ENCODE measurements at places on chromosomes 5 and 9. TPM values are rescaled to one million over a fixed set of nuclear protein-coding genes. Genes with fewer than 3 reads are reported as not detected.

FAM163B gene
- total RNA-seq: not detected

DNA sequence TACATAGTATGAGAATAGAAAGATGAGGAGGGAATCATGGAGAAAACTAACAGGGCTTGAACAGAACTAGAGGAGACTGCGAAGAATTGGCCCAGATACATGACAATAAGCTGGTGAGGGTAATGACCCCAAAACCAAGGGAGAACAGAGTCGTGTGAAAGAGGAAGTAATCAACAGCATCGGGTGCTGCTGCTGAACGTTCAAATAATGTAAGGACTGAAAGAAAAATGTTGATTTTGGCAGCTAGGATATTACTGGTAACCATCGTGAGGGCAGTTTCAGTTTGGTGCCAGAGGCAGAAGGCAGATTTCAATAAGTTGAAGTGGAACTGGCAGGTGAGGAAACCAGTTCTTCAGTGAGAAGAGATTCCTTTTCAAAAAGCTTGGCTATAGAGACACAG, 66.8 kb upstream of the SMC2 start:
- DNase-seq: no peak

GRCh38 chr5:13624283-13625074, 320.0 kb downstream of the DNAH5 start:
- no peak for DNase-seq

DNA sequence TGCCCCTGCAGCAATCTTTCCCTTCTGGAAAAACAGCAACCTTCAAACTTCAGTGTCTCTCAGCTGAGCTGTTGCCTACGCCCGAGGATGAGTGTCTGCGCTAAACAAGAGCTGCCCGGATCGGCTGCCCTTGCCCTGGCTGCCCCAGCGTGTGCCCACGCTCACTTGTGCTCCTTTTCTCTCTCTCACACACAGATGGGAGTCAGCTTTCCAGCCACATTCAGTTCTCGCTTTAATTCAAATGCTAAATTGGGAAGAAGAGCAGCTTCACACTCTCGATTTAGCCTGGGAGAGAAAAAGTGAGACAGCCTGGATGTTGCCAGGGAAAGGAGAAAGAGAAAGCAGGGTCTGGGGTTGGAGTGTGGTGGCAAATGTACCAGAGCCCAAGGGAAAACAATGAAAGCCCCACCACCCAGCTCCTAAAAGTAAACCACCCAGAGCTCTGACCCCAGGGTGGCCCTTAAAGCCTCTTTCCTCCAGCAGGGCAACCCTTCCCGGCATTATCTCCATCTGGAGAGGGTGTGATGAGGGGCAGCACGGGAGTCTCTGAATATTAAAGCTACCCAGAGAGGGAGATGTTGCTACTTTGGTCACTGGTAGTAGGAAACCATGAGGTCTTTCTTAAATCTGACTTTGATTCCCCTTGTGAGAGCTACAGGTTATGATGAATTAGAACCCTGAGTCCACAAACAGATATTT, 9.9 kb upstream of the EGR1 start:
- DNase-seq: no peak

DNA sequence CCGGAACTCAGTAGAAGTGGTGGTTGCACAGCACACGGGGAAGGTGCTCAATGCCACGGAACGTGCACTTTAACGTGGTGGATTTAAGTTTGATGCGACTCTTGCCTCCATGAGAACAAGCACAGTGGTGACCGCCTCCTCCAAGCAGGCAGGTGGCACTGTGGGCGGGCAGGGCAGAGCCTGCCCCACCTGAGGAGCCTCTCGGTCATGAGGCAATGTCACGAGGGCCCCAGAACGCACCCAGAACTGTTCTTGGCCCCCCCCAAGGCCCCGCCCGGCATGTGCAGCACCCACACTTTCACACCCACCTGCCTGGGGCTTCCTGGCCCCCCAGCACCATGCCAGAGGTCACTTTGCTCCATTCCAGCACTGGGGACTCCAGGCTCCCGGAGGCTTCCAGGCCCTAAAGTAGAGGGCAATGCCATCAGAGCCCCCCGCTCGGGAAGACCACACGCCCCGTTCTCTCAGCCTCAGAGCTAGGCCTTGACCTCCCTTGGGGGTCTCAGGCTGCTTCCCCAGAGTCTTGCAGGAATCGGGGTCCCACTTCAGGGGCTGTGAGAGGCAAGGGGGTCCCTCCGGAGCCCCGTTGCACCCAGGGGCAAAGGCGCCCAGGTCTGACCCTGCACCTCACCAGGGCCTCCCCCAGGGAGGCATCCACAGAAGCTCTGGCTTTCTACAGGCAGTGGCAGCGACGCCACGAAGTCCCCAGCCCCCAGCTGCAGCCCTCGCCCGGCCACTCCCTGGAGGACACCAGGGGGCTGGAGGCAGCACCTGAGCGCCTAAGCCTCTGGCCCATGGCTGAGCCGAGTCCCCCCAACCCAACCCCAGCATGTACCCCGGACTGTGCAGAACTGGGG, 14.0 kb downstream of the CCDC187 start:
- DNase-seq: no peak

GRCh38 chr9:81239388-81239787, 450.0 kb downstream of the TLE1 start:
- no peak for DNase-seq

GRCh38 chr9:93132287-93132927, 1.6 kb downstream of the NINJ1 start:
- peak; percentile 84 for DNase-seq

GRCh38 chr5:65171645-65172044, 310.1 kb downstream of the ADAMTS6 start:
- DNase-seq: no peak

DNA sequence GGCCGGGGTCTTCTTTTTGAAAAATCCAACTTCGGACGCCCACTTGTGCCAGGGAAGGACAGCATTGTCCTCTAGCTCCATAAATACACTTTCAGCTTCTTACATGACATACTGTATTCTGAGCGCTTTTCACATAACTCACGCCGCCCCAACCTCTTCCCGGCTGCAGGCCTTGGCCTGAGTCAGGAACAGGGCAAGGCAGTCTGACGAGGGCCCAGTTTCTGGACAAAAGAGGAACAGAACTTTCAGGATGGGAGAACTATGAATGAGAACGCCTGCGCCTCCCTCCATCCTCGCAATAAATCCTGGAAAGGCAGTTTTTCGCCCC, 650 bp downstream of the DCTN4 start:
- DNase-seq: no peak

DNA sequence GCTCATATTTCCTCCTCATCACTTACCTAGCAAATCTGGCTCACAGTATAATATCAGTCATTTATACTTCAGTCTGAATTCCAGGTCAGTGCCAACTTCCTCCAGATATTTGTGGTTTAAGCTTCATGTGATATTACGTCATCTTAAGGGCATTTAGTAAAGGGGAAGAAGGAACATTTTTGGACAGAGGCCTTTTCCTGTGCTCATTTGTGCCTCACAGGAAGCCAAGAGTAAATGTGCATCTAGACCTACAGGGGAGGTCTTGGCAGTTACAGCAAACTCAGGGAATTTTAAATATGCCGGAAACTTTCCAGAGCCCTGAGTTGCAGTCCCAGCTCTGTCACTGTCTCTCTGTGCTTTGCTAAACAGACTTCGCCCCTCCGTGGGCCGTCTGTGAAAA, 12.3 kb upstream of the KCNIP1 start:
- DNase-seq: no peak

DNA sequence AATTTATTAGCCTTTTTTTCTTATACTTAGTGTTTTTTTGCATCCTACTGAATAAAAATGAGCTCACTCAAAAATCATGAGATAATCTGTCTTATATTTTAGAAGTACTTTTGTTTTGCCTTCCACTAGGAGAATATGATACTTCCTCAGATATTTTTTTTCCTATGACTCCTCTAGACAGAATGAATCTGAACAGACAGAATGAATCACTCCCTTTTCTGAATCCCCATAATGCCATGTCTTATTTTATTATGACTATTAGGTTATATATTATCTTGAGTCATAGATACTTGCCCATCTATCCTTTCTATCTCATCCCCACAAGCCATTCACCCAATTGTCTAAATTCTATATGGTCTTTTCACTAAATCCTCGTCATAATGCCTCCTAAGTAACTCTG, 134.6 kb downstream of the BRINP1 start:
- DNase-seq: no peak

DNA sequence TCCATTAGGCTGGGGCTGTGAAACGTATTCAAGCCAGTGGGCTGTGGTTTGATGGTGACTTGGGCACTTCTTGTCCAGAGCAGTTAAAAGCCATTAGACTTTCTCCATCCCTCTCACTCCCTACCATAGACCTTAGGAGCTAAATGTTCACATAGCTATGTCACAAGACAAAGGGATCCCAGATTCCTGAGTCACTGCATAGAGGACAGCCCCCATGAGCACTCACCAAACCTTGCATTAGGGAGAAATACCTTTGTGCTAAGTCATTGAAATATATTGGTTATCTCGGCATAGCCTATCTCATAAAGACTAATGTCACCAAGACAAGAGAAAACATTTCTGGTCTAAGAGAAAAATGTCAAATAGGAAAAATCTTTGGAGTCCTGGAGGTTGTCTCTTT, 104.3 kb downstream of the TRPM6 start:
- DNase-seq: no peak

- DNase-seq: no peak
Measured at GRCh38 chr9:121824651-121825030, 173.2 kb downstream of the DAB2IP start.

GRCh38 chr9:95924987-95925386, 49.5 kb downstream of the ERCC6L2 start:
- DNase-seq: no peak
